Activated T-cell treated with anti-CD3 and anti-CD28 coated beads, Interleukin-2, amount 50 U/mL, for 72 hours (primary cell): ENCODE measurements at places on chromosomes 6 and 20. TPM values are rescaled to one million over a fixed set of nuclear protein-coding genes. Genes with fewer than 3 reads are reported as not detected.

- no peak overlapping the region for H3K27ac ChIP-seq
- H3K36me3 ChIP-seq = peaks cover 1% of the 10 kb centered on the region
- H3K27me3 ChIP-seq = peaks cover 75% of the 10 kb centered on the region
- H3K4me1 ChIP-seq = peaks cover 49% of the 10 kb centered on the region
- DNase-seq = peak; percentile 55
These were observed 4.9 kb upstream of the DLL1 start for GRCh38 chr6:170295510-170296422.

DNA sequence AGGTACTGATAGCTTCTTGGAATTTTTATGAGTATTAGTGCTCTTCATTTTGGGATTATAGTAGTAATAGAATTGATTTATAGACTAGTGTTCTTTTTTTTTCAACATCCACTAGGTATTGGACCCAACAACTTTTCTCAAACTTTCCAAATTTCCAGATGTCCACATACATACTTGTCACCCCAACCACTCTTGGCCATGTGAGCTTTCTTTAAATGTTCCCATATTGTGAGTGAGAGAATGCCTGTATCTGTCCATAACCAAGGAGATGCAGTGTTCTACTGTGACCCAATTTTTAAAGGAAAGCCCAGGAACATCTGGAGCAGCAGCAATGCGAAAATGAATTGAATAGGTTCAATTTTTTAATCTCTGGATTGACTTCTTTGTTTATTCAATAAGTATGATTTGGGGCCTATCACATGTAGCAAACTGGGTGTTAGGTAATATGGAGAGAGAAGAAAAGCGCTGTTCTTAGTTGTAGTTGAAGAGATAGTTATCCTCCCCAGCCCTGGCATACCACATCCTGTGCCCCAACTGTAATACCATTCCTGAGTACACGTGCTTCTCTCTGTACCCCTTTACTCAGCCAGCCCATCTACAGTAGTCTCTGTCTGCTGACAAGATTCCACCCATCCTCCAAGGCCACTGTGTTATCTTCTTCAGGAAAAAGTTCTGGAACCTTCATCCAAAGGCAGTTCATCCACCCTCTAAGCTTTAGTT is 116.8 kb upstream of the SUPT3H start:
- no peaks in the 10 kb centered on the region for H3K27me3 ChIP-seq
- peaks cover 67% of the 10 kb centered on the region for H3K4me1 ChIP-seq
- peaks cover 34% of the 10 kb centered on the region for H3K36me3 ChIP-seq
- H3K27ac ChIP-seq = peak overlapping the region; percentile 70

GRCh38 chr6:96156425-96156824 is 140.7 kb downstream of the FUT9 start:
- no peak overlapping the region for H3K4me3 ChIP-seq
- DNase-seq = no peak
- H3K36me3 ChIP-seq = no peaks in the 10 kb centered on the region
- H3K27ac ChIP-seq = peak overlapping the region; percentile 38

DNA sequence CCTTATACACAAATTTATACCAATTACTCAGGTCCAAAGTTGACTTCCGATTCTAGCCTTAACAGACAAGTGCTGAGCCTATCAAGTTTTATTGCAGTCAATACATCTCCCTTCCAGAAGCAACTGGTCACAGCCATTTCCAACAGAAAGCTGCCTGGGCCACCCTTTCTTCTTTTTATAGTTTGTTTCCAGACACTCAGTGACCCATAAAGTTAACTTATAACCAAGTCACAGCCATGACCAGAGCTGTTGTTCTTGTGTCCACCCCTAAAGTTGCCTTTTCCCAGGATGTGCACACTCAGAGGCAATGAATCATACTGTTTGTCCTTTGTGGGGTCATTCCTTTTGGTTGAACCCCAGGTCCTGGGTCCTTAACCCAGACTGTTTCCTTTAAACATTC is 89.9 kb downstream of the CD83 start:
- H3K27ac ChIP-seq = no peak overlapping the region
- DNase-seq = no peak
- no peak overlapping the region for H3K4me3 ChIP-seq
- peaks cover 41% of the 10 kb centered on the region for H3K4me1 ChIP-seq
- H3K27me3 ChIP-seq = no peaks in the 10 kb centered on the region

Gene DLK2
- 1.6 TPM for total RNA-seq

Gene C6orf163
- total RNA-seq = 2.0 TPM

Gene RNF39
- not detected for total RNA-seq

Gene NKAIN2
- not detected for total RNA-seq

DNA sequence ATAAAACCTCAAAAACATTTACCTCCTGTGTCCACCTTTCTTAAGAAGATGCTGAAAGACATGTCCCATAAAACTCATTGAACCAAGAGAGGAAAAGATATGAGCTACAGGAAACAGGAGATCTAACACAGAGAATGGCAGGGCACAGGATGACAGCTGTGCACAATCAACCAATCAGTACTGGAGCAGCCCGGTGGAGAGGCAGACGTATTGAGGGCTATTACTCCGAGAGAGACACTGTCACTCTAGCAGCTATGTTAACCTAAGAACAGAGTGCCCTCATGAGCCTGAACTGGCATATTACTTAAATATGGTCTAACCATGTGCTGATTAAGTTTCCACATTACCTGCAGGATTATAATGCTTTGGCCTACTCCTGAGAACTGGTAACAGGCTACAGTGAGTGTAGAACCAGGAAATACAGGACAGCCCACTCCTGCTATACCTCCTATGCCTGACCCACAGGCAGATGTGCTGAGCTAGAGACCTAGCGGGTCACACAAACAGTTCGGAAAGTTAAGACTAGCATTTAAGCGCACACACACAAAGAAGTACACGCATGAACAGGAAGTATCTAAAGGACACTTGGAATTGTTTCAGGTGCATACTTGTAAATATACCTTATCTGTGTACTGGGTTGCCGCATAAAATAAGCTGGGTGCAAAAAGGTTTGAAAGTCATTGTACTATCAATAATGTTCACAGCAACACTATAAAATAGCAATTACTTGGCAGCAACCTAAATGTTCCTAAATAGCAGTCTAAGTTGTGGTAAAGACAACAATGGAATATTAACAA is 199.3 kb upstream of the SHLD1 start:
- no peaks in the 10 kb centered on the region for H3K27me3 ChIP-seq
- no peak for DNase-seq
- peaks cover 6% of the 10 kb centered on the region for H3K36me3 ChIP-seq

Gene TRIM31
- not detected for total RNA-seq

Gene SLC17A2
- total RNA-seq = not detected

GRCh38 chr20:61886721-61887595 is 178.7 kb downstream of the TAF4 start:
- H3K27me3 ChIP-seq = no peaks in the 10 kb centered on the region
- no peak overlapping the region for H3K27ac ChIP-seq
- no peaks in the 10 kb centered on the region for H3K4me1 ChIP-seq
- no peaks in the 10 kb centered on the region for H3K36me3 ChIP-seq
- H3K4me3 ChIP-seq = no peak overlapping the region

Gene MYMX
- not detected for total RNA-seq

Gene MYCT1
- not detected for total RNA-seq

- peak within 1 kb of the TSS; percentile 99 for H3K27ac ChIP-seq
- no peaks in the 10 kb centered on the region for H3K27me3 ChIP-seq
- peak; percentile 89 for DNase-seq
- H3K4me3 ChIP-seq = peak within 1 kb of the TSS; percentile 97
- H3K36me3 ChIP-seq = peaks cover 12% of the 10 kb centered on the region
- H3K4me1 ChIP-seq = peaks cover 68% of the 10 kb centered on the region
These were observed at the start of gene REV3L for GRCh38 chr6:111482959-111483735. Gene REV3L (minus strand): TSS chr6:111483218. CDS start chr6:111482888, 330 bp downstream.

DNA sequence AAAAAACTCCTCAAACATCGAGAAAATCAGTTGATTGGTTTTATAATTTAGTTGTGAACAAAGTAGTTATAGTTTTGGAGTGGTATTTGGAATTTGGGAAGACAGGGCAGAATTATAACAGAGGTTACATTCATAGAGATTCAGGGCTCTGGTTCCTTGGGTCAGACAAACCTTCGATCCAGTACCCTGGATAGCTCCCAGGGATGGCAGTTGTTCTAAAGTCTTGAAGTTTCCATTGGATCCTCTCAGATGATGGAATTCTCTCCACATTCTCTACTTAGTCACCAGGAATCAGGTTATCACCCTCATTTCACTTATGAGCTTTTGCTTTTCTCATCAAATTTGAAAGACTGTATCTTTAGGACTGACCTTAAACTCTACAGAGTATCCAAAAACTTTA is 285.1 kb downstream of the CENPW start:
- H3K36me3 ChIP-seq = no peaks in the 10 kb centered on the region
- DNase-seq = no peak
- no peak overlapping the region for H3K4me3 ChIP-seq
- H3K27me3 ChIP-seq = no peaks in the 10 kb centered on the region
- no peak overlapping the region for H3K27ac ChIP-seq

DNA sequence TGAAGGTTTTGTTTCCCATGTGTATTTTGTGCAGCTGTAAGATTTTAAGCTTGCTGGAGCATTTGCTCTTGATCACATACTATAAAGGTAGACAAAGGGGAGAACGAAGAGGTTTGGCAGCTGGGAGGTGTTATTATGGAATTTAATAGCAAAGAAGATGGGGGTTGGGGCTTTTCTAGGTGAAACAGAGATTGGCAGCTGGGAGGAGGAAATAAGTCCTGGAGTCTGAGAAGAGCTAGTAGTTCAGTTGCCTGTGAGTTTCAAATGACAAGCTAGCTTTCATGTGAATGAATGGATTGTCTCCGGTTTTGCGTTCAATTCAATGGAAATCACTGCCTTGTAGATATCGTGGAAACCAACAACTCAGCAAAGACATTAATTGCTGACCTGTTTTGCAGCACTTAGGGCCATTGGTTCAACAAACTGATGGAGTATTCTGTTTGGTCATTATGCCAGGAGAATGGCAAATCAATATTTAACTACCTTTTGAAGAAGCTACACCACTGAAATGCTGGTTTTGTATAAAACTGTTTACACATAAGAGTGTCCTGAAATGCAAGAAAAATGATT is 38.1 kb upstream of the FLRT3 start:
- no peak overlapping the region for H3K27ac ChIP-seq
- no peak for DNase-seq
- H3K4me3 ChIP-seq = no peak overlapping the region
- no peaks in the 10 kb centered on the region for H3K27me3 ChIP-seq

Gene NKX2-2
- not detected for total RNA-seq

DNA sequence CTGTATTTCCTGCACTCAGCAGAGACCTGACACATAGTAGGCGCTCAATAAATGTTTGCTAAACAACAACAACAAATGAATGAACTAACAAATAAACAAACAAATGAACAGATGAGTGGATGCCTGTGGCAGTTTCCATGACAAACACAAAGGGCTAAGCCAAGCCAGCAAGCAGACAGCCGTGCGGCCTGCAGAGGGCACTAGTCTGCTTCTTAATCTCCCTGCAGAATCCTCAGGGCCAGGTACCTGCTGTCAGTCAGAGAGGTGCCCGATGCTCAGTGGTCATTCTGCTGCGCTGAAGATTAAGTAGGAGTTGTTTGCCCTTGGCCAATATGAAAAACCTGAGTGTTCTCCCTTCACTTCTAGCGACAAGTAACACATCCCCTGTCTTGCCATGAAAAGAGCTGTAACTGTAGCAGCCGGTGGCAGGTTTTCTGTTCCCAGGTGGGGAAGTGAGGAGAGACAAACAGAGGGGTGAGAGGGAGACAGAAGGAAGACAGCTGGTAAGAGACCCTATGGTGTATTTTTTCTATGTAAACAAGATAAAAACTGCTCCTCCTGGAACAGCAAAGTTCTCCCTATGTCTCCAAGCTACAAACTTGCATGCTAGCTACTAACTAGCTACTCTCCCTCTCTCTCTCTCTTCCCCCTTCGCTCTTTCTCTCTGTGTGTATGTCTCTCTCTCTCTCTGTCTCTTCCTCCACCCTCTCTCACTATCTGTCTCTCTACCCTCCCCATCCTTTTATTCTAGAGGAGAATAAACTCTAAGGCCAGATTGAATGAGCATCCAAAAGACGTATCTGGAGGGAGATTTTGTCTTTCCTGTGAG is at the start of gene MC3R:
Gene MC3R (plus strand): TSS at position 779 of the 829 bp plus-strand sequence. CDS start 112 bp downstream, outside the sequence.
- H3K36me3 ChIP-seq = no peaks in the 10 kb centered on the region
- H3K27ac ChIP-seq = no peak within 1 kb of the TSS
- peak; percentile 47 for DNase-seq
- H3K27me3 ChIP-seq = peaks cover 39% of the 10 kb centered on the region

GRCh38 chr20:7155794-7156193 is 388.3 kb downstream of the BMP2 start:
- no peaks in the 10 kb centered on the region for H3K36me3 ChIP-seq
- no peak overlapping the region for H3K4me3 ChIP-seq
- H3K4me1 ChIP-seq = no peaks in the 10 kb centered on the region
- H3K27ac ChIP-seq = no peak overlapping the region
- DNase-seq = no peak
- H3K27me3 ChIP-seq = no peaks in the 10 kb centered on the region
